ENCODE measurements at places on chromosomes 13 and 19.

DNA sequence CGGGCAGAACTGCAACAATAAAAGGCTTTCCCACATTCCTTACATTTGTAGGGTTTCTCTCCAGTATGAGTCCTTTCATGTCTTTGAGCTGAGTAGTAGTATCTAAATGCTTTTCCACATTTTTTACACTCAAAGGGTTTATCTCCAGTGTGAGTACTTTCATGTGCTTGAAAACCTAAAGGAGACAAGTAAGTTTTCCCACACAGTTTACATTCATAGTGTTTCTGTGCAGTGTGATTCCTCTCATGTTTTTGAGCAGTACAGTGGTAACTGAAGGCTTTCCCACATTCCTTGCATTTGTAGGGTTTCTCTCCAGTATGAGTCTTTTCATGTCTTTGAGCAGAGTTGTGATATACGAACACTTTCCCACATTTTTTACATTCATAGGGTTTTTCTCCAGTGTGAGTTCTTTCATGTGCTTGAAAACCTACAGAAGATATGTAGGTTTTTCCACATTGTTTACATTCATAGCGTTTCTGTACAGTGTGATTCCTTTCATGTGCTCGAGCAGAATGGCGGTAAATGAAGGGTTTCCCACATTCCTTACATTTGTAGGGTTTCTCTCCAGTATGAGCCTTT, 47.0 kb downstream of the ZNF44 start:
- DNase-seq = no peak

DNA sequence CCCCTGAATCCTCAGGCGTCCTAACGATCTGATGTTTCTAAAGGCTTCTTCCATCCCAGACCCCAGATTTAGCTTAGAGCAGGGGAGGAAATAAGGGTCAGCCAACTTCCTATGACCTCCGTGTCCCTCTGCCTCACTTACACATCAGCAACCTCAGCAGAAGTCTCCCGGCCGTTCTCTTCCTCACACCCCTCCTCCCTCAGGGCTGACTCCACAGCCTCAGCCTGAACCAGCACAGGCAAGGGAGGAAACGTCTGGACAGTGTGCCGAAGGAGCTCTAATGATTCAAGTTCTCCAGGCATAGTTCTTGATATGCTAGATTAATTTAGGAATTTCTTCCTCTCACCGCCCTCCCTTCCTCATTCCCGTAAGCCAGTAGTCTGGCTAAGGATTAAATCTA, 121.4 kb downstream of the NUFIP1 start:
- no peak for DNase-seq

DNA sequence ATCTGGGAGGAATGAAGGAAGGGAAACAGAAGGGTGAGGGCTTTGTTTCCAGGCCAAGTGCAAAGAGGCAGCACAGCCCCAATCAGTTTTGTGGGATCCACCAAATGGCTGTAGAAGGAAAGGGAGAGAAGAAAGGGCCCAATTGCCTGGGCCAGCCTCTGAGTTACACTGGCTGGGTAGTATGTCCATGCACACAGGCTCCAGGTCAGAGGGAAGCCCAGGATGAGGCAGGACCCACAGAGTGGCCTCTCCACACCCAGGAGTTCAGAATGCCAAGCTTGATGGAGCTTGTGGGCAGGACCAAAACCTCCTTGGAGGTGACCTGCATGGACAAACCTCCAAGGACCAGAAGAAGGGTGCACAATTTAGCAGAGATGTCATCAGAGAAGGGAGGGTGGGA, 178.2 kb upstream of the TSHZ3 start:
- DNase-seq = no peak

DNA sequence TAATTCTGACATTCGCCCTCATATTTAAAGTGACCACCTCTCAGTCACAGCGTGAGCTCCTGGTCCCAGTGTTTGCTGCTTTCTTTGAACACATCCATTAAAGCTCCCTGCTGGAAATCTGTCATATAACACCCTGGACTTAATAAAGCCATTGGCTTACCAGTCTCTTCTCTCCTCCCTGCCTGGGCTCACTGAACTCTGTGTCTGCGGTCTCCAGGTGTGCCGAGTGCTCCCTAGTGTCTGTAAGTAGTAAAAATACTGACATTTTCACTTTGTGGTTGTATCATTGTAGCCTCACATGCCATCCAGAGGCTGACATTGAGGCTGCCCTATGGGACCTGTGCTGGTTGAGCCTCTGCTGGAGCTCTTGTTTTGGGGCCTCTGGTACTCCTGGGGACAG, 2.6 kb upstream of the PSG11 start:
- no peak for DNase-seq

GRCh38 chr13:23626700-23627099, 56.5 kb downstream of the TNFRSF19 start:
- DNase-seq = no peak

- DNase-seq = no peak
Observed at GRCh38 chr19:45121827-45122345, 28.9 kb downstream of the PPP1R37 start.

GRCh38 chr13:28613562-28613961, 45.4 kb upstream of the POMP start:
- DNase-seq = no peak

All from activated T-cell treated with anti-CD3 and anti-CD28 coated beads for 4 hours (primary cell).